ENCODE measurements at places on chromosomes 7 and 10.

DNA sequence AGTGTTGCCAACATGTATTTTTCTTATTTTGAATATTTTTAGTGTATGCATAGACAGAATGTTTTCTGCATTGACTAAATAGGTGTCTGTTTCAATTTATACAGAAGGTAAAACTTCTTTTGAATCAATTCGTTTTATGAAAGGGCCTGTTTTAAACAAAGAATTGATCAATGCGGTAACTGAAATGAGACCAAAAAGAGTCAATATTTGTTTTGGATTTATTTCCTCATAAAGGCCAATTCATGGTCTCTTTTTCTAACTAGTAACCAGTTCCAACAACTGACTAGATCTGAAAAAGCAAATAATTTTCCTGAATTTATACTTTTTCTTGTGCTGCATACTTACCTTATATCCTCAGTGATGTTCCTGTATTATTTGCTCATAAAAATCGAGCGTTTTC is 320.5 kb downstream of the DGKB start:
- DNase-seq: no peak

DNA sequence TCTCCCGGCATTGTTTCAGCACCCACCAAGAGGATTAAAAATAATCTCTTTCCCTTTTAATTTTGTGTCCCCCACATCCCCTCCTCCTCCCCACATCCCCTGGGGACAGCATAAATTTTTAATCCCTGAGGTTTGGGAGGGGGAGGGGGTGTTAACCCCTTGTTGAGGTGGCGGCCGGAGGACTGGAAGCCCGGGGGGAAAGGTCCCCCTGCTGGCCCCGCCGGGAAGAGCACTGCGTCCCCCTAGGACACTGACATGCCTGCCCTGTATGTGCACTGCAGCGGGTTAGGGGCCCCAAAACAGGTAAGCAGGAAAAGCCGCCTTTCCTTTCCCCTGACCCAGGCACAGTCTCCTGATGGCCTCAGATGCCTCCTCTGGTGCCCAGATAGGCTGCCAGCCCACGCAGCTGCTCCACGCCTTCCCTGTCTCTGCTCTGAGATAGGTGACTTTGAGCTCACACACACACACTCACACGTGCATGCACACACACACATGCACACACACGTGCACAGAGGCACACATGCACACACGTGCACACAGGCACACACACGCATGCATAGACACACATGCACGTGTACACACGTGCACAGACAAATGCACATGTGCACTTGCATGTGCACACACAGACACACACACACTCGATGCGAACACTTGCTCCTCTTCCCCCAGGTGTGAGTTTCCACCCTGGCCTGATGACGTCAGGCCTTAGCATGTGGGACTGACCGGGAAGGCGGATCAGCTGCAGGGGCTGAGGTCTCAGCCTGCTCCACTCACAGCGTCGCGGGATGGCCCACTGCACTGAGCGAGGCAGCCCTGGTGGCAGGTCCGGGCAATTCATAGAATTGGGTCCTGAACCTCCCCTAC is 12.3 kb downstream of the CNPY1 start:
- DNase-seq: no peak

DNA sequence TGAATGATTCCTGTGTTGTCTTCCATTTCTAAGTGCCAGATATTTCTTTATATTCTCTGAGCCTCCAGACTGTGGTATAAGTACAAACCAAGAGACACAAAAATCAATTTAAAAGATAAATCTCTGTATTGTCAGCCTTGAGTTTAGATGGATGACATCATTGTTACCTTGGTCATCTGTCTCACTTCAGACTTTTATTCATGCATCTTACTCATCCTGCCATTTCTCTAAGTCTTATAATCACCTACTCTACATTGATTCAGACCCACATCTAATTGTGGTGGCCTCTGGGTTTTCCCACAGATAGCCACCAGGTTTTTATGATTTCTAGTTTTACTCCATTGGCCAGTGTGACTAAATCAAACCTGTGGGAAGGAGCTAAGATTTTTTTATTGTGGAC is 26.8 kb upstream of the HDAC9 start:
- DNase-seq: no peak

DNA sequence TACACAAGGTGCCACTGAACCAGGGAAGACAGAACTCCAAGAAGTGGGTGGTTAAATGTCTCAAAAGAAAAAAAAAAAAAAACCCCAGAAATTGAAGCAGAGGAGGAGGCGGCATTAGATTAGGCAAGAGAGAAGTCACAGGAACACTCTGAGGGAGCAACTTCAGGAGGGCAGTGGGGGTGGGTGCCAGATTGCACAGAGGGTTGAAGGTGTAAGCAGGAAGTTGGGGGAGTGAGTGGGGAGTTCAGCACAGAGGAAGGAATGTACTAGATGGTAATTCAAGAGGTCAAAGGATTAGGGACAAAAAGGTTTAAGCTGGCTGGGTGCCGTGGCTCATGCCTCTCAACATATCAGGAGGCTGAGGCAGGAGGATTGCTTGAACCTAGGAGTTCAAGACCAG is 110.0 kb upstream of the PDLIM1 start:
- DNase-seq: no peak

GRCh38 chr7:55140941-55141278 is 122.1 kb downstream of the EGFR start:
- DNase-seq: no peak

GRCh38 chr10:101444058-101444898 is 90.3 kb downstream of the BTRC start:
- DNase-seq: no peak

DNA sequence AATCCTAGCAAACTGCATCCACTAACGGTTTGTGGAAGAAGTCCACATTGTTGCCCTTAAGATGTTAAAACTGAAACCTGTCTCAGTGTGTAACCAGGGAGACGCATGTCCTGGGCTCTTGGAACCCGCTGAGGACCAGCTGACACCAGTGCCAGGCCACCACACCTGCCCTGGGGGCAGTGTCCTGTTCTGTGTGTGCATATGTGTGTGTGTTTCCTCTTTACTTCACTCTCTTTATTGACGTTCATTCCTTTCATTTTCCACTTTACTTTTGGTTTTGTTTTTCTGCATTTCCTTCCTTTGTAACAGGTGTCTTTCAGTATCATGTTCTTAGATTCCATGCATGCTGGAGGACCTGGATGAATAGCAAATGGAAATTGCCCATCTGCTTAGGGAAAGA is 83.8 kb downstream of the TEX36 start:
- DNase-seq: no peak

DNA sequence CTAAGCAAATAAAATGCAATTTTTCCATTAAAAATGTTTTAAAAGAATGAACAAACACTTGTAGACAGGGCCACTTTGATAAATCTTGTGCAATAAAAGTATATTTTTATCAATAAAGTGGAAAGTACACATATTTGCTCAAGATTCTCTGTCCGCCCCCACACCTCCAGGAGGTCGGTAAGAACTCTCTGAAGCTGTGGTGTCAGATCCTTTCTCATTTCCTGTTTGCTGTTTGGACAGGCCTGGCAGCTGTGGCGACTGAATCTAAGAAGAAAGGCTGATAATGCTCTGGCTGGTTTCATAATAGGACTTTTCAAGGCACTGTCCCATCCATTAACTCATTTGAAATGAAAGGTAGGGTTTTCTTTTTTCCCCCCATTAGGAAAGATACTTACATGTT is 15.3 kb upstream of the ASB4 start:
- DNase-seq: no peak

DNA sequence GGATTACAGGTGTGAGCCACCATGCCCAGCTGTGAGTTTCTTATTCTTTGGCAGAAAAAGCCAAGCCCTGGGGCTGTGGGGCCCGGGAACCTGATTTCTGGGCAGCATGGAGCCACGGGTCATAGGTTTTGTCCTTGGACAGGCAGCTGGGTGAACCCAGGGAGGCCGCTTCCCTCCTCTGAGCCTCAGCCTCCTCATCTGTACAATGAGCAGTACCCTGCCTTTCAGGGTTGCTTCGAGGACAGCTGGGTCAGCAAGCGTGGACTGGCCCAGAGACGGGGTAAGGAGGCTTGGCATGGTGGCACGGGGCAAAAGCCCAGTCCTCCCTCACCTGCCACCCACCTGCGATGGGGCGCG is 84.1 kb upstream of the GNA12 start:
- DNase-seq: no peak

- no peak for DNase-seq
These were observed 66.6 kb downstream of the TLL2 start for GRCh38 chr10:96446966-96447596.

- DNase-seq: no peak
These were observed 26.6 kb downstream of the RBM17 start for GRCh38 chr10:6115411-6115810.

DNA sequence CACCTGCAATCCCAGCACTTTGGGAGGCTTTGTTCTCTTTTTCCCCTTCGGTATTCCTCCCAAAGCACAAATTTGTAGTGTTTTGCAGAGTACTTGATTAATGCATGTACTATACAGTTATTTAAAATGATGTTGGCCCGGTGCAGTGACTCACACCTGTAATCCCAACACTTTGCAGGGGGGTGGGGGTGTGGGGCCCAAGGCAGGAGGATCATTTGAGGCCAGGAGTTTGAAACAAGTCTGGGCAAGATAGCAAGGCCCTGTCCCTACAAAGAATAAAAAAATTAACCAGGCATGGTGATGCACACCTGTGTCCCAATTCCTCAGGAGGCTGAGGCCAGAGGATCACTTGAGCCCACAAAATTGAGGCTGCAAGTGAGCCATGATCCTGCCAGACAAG is 26.8 kb upstream of the FOXK1 start:
- no peak for DNase-seq

DNA sequence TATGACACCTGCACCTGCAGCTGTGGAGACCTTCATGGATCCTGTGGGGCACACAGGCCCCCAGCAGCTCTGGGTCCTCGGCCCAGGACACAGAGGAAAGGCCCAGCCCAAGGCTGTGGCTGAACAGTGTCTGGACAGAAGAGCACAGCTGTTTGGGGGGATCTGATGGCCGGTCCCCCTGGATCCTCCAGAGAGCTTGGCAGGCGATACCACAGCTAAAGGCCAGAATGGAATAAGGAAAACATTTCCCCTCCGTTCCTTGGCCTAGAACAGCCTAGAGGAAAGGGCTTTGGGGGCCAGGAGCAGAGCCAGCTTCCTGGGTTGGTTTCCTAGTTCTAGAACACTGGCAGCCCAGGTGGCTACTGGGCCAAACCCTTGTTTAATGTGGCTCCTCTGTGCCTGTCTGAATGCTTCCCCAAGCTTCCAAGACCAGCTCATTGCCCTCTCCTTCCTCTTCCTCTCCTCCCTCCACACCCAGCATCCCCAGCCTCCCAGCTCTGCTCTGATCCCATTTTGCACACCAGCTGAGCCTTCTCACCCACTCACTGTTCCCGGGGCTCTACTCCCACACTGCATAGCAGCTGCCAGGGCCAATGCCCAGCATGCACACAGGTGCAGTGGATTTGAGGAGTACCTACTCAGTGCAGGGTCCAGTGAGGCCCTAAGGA is 46.9 kb downstream of the GPAM start:
- no peak for DNase-seq

DNA sequence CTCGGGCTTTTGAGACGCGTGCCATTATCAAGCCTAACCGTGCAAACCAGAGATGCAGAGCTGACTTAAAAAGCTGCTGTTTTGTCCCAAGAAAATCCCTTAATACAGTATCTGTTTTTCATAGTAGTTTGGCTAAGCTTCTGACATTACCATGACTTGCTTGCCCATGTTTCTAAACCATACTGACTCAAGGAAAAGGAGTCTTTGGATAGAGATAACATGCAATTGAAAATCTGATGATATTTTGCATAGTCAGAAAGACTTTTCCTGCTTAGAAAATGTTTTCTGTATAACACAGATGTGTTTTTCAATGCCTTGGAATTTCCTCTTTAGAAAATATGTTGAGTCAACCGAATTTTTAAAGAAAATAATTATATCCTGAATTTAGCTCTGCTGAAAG is 21.5 kb upstream of the AKR1E2 start:
- DNase-seq: no peak

- DNase-seq: no peak
These were observed 61.6 kb downstream of the MTURN start for GRCh38 chr7:30196408-30196807.

GRCh38 chr7:94264756-94265155 is 129.9 kb upstream of the COL1A2 start:
- no peak for DNase-seq

DNA sequence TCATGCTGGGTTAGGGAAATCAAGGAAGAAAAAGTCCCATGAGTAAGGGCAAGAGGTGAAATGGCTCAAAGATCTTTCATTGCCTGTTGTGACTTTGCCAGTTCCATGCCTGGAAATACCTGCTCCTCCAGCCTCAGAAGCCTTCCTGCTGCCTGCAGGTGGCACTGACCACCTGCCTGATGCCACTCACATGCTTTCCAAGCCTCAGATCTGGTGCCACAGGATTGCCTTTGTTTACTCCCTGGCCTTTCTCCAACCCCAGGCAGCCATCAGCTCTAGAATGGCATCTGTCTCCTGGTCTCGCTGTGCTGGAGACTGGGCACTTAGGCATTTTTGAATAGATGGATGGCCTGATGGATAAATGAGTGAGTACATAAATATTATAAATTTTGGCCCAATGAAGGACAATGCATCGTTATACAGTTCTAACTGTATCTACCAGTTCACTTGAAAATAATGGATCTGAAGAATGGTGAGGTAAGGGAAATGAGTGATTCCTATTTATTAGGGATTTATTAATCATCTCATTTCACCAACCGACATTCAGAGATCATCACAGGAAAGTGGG is 657.2 kb downstream of the INHBA start:
- DNase-seq: no peak

DNA sequence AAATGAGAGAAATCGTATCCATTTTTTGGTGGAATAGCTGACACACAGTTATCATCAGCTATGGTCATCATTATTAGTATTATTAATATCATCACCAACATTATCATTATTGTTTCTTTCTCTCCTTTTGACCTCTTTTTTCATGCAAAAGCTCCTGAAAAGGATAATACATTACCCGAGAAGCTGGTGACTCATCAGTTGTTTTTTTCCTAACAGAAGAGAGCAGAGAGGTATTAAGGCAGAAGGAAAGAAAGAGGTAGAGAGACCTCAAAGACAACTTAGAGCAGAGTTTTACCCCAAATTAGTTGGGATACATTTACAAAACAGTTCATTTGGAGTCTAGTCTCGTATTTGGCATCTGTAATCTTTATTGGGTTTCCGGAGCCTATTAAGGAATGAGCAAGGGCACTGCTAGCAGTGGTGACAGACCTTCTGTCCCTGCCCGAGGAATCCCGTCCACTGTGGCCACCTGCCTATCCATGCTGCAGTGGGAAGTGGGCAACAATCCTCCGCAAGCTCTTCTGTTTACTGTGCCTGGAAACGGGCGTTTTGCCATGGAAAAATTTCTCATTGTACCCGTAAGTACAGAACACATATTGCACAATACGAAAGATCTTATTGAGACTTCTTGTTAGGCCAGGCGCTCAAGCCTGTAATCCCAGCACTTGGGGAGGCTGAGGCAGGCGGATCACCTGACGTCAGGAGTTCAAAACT is 170.0 kb upstream of the MKLN1 start:
- DNase-seq: no peak

- no peak for DNase-seq
These were observed 332.5 kb downstream of the ZWINT start for GRCh38 chr10:56028298-56029132.

- no peak for DNase-seq
These were observed 345.1 kb downstream of the ARL4A start for GRCh38 chr7:13032576-13032975.
